ENCODE measurements at places on chromosomes 7 and 10.
A peak's percentile ranks its signal among the peaks of the same experiment; 100 is the strongest.

DNA sequence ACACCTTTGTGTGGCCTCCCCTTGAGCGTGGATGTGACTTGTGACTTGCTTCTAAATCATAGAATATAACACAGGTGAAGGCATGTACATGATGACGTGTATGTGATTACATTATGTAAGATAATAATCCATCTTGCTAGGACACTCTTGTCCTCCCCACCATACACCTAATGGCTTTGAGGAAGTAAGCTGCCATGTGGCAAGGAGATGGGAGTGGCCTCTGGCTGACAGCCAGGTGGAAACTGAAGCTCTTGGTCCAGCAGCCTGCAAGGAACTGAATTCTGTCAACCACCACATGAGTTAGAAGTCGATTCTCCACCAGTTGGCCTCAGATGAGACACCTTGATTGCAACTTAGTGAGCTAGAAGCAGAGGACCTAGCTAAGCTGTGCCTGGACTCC lies 67.4 kb upstream of the ELN start:
- peak; percentile 36 for DNase-seq

- DNase-seq, result no peak
Measured at GRCh38 chr7:94258418-94259300, 136.0 kb upstream of the COL1A2 start.

DNA sequence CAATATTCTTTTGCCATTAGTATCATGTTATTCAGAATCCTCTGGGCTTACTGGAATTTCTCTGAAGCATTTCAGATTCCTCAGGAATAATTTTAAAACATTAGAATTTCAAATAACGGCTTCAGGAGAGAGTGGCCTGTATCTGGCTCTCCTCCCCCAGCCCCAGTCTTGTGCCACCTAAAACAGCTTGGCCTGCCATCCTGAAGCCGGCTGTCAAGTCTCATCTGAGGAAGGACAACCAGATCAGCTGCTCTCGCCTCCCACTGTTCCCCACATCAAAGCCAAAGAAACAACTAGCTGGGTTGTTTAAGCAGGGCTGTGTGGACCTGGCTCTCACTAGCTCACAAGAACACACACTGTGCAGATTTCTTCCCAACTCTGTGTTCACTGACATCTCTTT lies 178.2 kb downstream of the FGFR2 start:
- no peak for DNase-seq

DNA sequence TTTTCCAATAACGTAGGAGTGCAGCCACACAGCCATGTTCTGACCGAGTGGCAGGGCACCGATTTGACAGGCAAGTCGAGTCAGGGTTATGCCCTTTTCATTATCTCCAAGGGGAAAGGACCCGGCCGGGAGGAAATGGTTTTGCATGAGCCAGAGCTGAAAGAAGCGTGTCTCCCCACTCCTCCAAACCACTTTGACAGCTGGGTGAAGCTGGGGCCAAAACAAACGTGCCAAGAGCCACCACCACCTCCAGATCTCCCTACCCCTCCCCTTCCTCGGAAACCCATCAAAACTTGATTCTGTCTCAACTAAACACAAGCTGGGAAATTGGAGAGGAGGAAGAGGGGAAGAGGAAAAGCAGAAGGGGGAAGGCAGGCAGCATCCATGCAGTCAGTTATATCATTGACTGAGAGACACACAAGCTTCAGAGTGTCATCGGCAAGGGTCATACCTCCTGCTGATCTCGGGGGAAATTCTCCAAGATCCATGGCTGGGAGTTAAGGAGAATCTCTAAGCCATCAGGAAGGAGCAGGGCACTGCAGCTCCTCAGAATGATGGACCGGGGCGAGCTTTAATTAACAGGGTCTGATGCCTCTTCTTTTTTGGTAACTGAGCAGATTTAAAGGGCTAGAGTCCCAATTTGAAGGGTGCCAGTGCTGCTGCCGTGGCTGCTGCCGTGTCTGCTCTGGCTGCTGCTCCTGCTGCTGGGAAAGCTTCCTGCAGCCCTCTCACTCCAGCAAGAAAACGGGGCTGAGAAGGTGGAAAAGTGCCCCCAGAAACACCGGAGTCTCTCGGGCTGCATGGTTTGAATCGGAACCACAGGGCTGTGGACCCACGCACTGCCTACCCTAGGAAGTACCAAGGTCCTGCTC lies 34.7 kb upstream of the CALN1 start:
- DNase-seq, result no peak

DNA sequence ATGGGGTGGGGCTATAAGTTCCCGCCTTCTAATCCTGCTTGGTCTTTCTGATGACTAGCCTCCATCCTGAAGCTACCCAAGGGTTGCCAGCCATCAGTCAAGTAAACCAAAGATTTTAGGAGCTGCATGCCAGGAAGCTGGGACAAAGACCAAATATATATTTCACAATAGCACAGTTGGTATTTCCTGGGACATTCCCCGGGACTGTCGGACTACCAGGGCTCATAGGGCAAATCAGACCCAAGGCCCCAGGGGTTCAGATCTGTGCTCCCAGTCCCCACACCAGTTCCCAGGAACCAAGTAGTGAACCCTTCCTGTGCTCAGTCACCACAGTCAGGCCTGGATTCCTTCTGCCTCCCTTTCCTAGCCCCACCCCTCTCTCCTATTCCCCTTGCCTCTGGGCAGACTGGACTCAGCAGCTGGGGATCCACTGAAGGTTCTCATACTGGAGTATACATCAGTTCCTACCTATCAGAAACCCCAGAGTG lies 5.7 kb upstream of the CXCL12 start:
- DNase-seq, result peak; percentile 70

DNA sequence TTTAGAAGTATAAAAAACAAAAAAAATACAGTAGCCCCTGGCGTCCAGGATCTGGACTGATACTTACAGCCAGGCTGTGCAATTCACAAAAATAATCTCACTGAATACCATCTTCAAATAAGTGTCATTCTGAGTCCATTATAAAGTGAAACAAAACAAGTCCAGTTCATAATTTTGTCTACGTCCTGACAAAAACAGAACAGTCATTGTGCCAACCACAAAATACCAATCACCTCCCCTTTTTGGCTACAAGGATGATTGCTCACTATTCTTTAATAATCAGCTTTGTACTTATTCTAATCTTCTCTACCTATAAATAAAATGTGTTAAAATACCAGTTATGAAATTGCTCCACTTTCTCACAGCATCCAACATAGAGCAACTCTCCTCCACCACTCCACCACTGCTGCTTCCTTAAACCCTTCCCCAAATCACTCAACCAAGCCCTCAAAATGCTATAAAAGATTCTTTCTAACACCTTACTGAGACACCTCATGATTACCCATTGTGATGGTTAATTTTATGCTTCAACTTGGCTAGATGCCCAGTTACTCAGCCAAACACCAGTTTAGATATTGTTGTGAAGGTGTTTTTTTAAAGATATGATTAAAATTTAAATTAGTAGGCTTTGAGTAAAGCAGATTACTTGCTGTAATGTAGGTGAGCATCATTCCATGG lies 479.8 kb upstream of the SEMA3A start:
- peak; percentile 51 for DNase-seq

DNA sequence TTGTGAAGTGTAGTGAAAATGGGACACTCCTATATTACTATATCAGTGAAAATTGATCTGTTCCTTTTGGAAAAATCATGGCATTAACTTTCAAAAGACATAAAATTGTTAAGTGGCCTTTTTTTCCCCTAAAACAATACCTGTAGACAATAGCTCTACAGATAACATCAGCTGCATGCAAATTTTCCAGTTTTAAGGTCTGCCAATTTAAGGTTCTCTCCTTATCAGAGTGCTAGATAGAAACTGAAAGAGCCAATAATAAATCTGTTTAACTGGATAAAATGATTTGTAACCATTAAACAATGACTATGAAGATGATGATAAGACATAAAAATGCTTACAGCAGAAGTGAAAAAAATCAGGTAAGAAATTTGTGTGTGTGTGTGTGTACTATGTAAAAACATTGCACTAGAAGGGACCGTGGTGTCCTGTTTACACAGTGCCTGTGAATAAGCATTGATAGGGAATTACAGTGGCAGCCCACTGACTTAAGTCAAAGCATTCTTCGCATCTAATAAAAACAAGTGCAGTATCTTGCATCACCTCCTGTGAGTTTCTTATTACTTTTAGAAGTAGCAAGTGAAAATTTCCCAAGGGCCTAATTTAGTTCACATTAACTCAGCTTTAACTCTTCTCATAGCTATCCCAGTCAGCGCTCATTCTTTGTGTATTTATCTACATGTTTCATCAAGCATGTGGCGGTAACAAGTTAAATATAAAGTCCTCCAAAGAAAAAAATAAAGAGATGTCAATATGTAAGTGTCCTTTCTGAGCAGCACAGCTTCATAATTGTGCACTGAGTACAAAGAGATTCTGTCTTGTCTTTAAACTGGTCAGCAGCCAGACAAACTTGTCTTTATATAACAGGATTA lies 261.9 kb downstream of the ARL4A start:
- DNase-seq, result peak; percentile 45

DNA sequence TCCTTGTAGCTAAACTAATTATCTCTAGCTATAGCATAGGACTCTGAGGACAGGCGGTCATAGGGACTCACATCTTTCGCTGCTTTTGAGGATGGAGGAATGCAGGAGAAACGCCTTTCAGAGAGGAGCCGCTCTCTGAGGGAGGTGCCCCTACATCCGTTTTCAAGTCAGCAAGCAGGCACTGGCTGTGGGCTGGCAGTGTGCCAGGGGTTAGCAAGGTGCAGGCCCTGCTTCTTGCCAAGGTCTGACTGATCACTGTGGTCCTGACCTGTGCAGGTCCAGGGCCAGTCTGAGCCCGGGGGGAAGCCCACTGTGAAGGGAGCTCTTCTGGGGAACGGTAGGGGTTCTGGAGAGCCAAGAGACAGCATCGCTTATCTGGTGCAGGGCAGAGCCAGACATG lies 89.4 kb downstream of the SH3PXD2A start:
- DNase-seq, result peak; percentile 66

DNA sequence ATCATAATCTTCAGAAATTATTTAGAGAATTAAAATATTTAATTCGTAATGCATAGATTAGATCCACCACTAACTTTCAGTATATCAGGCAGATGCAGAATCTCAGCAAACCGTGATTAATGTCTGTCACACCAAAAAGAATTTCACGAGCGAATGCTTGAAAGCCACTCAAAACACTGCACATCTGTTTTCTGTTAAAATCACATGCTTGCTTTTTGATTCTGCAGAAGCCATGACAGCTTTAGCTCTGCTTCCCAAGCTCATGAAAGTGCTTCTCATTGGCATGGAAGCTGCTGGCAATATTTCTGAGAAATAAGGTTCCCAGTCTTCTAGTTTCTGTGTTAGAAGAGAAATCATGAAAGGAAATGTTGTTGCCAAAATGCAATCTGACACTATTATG lies 837.8 kb upstream of the LRRN3 start:
- DNase-seq, result no peak

GRCh38 chr7:33248671-33249070 lies 119.3 kb downstream of the BBS9 start:
- DNase-seq, result no peak

GRCh38 chr10:86363833-86364490 lies 2.6 kb downstream of the GRID1 start:
- DNase-seq, result no peak
